ENCODE measurements at places on chromosomes 16 and 17.

- no peak for DNase-seq
These were observed 105.7 kb downstream of the PITPNC1 start for GRCh38 chr17:67482764-67483163.

DNA sequence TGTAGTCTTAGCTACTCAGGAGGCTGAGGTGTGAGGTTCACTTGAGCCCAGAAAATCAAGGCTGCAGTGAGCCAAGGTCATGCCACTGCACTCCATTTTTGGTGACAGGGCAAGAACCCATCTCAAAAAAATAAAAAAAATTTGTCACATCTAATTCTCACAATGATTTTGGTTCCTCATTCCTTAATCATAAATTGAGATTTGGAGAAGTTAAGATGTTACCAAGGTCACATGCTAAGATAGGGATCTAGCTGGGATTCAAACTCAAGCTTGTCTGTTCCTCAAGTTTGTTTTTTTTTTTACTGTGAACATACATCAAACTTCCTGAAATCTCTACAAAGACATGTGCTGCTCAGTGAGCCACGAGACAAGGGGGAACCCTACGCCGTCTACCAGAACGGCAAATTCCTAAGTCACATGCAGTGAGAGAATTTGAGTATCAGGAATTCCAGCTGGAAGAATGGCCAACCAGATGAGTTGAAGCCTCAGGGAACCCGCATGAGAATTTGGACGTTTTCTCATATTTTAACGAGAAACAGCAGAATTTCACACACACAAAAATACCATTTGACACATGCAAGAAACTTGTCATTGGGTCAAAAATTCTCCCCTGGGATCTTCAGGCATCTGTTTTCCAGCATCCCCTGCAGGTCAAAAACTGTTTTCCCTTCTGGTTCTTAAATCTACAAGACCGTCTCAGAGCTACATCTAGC is 414.1 kb upstream of the GOT2 start:
- DNase-seq: peak; percentile 84

DNA sequence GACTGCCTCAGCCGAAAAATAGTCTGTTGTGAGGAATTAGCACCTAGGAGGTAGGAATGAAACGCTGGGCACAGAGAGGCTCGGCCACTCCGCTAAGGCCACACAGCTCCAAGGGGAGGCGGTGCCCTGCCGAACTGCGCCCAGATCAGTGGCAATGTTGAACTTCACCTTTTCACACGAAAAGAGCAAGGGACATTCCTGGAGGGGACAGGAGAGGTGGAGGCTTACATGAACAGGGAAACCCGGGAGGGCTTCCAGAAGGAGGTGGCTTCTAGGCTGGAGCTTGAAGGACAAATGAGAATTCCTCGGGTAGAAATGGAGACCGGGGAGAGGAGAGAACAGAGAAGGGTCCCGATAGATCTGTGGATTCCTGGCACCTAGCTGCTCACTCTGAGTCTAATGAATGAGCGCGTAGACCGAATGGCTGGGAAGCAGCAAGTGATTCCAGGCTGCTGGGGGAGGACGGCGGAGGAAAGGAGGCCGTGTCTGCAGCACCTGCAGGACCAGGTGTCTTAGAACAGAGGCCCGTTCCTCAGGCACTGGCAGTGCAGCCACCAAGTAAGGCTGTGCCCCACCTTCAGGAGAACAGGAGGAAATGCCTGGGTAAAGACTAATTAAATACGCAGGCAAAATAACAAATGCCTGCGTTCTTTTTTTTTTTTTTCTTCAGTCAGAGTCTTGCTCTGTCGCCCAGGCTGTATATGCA is 722 bp upstream of the SLC38A10 start:
- DNase-seq: peak; percentile 47

DNA sequence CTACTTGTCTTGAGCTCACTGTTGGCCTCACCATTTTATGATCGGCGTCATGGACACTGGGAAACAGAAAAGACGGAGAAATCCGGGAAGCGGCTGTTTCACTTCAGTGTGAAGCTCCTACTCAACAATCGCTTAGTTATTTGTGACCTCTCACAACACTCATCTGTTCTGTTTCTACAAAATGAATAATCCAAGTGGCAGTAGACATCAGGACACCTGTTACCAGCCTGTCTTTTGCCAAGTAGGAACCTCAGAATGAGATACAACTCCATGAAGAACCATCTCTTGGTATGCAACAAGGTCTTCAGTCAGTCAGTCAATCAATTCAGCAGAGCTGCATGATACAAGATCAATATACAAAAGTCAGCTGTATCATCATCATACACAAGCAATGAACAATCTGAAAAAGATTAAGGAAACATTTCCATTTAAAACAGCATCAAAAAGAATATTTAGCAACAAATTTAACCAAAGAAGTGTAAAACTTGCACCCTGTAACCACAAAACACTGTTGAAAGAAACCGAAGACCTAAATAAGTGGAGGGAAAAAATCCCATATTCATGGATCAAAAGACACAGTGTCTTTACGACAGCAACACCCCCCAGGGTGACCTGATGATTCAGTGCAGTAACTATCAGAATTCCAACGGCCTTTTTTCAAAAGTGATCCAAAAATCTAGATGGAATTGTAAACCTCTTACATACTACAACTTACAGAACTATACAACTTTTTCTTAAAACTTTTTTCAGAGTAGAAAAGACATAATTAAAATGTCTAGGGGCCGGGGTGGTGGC is 63.4 kb downstream of the ANKRD11 start:
- no peak for DNase-seq

GRCh38 chr17:38456031-38456815 is 28.0 kb downstream of the ARHGAP23 start:
- no peak for DNase-seq

- no peak for DNase-seq
These were observed 132.3 kb upstream of the IRX3 start for GRCh38 chr16:54418903-54419302.

GRCh38 chr17:6043405-6043804 is 26.8 kb upstream of the WSCD1 start:
- no peak for DNase-seq

- DNase-seq: no peak
These were observed at the start of gene SERPINF2 for GRCh38 chr17:1742371-1743087. Gene SERPINF2 (plus strand): TSS chr17:1742871. CDS start chr17:1744996, 2,125 bp downstream.

GRCh38 chr16:69084289-69084688 is 21.2 kb upstream of the HAS3 start:
- peak; percentile 55 for DNase-seq

DNA sequence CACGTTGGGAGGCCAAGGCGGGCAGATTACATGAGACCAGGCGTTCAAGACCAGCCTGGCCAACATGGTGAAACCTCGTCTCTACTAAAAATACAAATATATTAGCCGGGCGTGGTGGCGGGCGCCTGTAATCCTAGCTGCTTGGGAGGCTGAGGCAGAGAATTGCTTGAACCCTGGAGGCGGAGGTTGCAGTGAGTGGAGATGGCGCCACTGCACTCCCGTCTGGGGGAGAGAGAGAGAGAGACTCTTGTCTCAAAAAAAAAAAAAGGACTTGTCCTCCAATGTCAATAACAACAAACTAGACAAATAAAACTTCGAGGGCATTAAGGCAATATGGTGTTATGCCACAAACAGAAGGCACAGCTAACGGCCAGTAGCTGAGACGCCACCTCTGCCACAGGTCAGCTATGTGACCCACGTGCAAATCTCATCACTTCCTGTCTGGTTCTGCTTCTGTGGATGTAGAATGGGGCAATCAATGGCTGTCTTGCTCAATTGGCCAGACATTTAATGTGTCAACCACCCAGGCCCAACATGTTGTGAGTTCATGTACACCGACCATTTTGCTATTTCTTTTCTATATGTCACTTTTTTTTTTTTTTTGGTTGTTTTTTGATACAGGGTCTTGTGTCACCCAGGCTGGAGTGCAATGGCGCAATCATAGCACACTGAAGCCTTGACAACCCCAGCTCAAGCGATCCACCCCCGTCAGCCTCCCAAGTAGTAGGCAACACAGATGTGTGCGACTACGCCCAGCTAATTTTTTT is 834 bp upstream of the TXNDC11 start:
- peak; percentile 74 for DNase-seq

DNA sequence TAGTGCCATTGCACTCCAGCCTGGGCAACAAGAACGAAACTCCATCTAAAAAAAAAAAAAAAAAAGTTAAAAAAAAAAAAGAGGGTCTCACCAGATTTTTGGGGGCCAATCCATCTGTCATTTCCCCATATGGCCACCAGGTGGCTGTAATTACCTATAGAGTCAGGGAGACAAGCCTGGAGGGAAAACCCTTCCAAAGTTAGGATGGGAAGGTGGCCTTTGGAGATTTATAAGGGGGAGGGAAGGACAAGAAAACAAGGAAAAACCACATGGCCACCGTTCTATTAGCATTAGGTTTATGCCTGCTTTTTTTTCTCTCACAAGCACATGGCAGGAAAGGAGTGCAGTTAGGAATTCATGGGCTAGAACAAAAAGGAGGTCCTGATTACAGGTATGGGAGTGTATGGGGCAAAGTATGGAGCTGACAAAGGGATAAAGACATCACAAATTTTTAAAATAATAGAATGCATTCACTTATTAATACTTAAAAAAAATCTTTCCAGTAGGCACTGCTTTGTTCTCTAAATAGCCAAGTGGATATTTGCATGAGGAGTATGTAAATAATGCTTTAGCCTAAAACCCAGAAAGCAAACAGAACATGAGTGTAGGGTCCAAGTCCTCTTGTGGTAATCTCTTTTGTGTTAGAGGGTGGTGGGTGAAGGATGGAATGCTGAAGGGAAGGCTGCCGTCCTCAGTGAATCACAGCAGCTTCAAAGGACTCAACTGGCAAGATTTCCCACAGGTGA is 5.1 kb downstream of the CYB5D1 start:
- peak; percentile 48 for DNase-seq

DNA sequence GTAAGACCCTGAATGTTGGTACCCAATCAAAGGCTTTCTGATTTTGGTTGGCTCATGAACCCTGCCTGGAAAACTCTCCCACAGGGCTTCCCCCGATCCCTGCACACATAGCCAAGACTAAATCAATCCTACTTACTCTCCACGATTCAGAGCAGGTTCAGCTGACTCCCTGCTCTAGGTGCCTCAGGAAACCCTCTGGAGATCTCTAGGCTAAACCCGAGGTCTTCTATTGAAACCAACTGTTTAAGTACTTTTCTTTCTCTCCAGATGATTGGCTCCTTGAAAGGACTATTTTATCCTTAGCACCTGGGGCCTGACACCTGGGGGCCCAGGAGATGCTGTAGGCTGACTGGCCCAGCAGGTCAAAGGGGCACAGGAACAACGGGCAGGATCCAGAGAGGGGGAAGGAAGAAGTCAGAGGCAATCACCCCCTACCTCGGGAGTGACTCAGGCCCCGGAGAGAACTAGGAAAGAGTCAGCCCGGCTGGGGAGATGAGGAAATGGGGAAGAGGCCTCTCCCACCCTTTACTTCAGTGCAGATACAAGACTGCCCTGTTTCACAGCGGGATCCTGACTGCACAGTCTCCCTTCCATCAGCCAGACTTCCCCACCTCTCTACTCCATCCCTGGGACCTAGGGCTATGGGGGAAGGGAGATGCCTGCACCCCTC is 2.0 kb downstream of the TBC1D10B start:
- peak; percentile 44 for DNase-seq
